ENCODE measurements at places on chromosomes 2 and 18.

- DNase-seq, result no peak
Measured at GRCh38 chr18:28826107-28826506, 649.2 kb upstream of the CDH2 start.

- no peak for DNase-seq
Measured at GRCh38 chr18:48662011-48662661, 123.3 kb downstream of the CTIF start.

- no peak for DNase-seq
Measured at GRCh38 chr2:223019987-223020717, 31.8 kb upstream of the KCNE4 start.

DNA sequence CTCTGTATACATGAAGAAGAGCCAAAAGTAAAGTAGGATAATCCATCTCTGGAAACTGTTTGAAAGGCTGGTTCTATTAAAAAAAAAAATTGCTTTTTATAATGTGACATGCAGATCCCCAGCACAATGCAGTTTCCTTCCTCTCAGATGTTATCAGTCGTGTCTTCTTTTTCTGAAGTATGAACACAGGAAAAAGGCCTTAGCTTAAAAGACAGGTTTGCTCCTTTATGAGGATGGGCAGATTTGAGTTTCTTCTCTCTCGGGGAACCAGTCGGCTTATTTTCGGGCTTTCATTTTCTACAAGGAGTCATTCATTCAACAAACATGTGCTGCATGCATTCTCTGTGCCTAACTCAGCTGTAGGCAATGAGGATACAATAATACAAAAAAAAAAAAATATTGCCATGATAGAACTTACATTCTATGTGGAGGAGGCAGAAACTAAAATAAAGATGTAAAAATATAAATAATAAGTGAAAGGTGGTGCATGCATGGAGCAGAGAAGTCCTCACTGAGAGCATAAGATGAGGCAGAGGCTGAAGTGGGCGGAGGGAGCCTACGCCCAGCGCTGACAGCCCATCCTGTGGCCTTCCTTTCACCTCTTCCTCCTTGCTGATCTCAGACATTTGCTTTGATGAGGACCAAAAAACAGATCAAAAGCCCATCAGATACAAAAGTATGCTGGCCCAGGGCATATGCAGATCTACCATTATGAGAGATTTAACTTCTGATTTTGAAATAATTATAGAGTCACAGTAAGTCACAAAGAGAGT lies at the start of gene CD226:
TSS of gene CD226 (minus strand) at position 513 of the 773 bp plus-strand sequence. CDS start at position 46, 467 bp downstream.
- no peak for DNase-seq

GRCh38 chr2:219149667-219150066 lies 10.9 kb downstream of the NHEJ1 start:
- DNase-seq, result no peak

- DNase-seq, result no peak
Measured at GRCh38 chr2:226845386-226846116, 9.7 kb downstream of the RHBDD1 start.

DNA sequence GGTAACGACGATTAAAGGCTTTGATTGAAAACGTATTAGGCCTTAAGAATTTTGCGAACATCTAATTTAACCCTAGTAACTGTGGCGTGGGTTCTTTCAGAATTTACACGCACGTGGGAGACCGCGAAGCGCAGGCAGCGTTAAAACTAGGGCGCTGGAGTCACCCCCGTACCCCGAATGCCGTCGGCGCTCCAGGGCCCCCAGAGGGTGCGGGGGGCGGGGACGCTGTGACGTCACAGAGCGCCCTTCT lies 673 bp upstream of the SMCHD1 start:
- DNase-seq, result peak; percentile 72

GRCh38 chr2:11715987-11716652 lies 30.3 kb upstream of the LPIN1 start:
- no peak for DNase-seq

DNA sequence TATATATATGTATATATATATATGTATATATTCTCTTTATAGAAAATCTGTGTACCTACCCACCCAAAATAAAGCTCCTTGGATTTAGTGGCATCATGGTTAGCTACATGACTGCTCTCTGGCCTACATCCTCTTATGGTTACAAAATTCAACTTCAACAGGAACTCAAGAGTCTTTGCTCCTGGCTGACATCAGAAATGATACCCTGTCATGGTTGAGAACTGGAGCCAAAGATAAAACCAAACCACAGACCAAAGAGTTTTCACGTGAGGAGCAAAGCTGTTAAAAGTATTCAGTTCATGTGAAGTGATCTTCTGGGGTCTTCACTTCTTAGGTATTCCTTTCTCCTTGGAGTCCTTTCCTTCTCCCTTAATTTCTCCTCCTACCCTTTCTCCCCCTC lies 476.3 kb downstream of the SOX11 start:
- no peak for DNase-seq

- DNase-seq, result no peak
Measured at GRCh38 chr2:119707117-119708087, 28.4 kb downstream of the TMEM177 start.

- DNase-seq, result no peak
Measured at GRCh38 chr2:72917138-72917876, at the start of gene EMX1. Gene EMX1 (plus strand): TSS chr2:72917519. CDS start chr2:72917853, 334 bp downstream.

DNA sequence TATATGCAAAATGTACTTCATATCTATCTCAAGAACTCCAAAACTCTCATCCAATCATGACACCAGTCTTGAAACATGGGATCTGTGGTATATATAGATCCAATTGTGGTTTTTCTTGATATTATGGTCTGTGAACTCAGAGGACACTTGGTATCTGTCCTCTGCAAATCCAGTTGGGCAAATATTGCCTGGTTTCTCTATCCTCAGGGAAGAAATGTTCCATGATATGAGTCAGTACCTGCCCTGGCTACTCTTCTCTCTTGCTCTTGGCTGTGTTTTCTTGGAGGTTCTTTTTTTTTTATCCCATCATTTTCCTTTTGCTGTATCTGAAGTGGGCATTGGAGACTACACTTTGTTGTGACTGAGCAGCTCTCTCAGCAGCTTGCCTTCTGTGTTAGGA lies 10.9 kb downstream of the NBEAL1 start:
- no peak for DNase-seq

GRCh38 chr2:200301953-200302858 lies 4.3 kb upstream of the SPATS2L start:
- no peak for DNase-seq

GRCh38 chr18:39835303-39836030 lies 2119.6 kb upstream of the PIK3C3 start:
- DNase-seq, result no peak

DNA sequence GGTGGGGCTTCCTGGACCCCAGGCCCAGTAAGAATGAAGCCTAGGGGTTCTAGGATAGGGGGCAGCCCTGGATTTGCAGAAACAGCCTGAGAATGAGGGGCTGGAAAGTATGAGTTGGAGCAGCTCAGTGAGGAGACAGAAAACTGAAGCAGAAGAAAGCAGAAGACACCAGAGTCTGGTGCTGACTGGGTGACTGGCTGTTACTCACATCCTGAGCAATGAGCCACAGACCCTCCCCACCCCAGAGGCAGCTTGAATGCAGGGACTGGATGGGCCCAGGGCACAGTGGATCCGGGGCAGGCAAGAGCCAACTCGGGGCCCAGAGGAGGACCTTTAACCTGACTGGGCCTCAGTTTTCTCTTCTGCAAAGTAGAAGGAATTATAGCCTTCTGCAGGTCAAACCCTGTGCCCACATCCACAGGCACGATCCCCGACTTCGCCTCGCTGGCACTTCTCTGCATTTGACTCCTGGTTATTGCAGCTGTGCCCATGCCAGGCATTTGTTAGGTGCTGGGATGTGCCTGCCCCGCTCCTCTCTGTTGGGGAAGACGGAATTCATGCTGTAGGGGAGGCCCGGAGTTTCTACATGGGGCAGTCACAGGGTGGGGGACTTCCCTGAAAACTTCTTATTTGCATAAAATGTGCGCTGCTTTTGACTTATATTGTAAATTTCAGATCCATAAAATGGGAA lies 8.5 kb downstream of the STEAP3 start:
- no peak for DNase-seq

GRCh38 chr2:144430722-144431391 lies 89.1 kb downstream of the ZEB2 start:
- DNase-seq, result no peak

DNA sequence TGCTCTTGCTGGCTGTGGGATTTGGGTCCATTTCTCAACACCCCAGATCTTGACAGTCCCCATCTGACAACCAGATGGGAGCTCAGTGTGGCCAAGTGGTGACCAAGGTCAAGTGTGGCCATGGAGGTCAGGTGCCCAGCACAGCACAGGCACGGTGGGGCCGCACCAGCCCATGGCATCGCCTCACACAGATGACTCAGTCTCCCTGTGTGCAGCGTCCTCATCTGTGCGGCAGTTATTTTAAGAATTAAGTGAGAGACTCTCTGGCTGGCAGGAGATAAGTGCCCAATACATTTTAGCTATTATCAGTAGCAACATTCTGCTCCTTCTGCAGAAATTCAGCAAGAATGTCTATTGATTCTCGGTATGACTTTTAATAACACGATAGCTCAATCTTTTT lies 167.2 kb downstream of the DDX1 start:
- DNase-seq, result no peak

- no peak for DNase-seq
Measured at GRCh38 chr18:60070631-60071030, 170.8 kb downstream of the PMAIP1 start.

DNA sequence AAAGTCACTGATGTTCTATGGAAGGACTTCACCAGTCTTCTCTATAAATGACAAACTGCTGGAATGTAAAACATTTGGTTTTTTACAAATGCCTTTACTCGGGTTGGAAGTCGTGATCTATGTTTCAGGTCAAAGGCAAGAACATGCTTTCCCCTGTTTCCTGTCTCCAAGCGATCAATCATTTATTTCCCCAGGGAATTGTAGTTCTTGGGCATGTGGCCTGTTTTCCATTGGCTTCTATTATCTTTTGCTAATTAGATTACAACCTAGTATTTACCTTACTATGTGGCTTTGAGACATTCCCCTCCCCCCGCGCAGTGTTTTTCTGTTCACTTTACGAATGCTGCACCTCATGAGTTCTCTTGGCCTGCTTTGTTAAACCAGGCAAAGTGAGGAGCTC lies 684.2 kb downstream of the EPHA4 start:
- no peak for DNase-seq

GRCh38 chr2:108614659-108615058 lies 80.4 kb downstream of the LIMS1 start:
- DNase-seq, result no peak

DNA sequence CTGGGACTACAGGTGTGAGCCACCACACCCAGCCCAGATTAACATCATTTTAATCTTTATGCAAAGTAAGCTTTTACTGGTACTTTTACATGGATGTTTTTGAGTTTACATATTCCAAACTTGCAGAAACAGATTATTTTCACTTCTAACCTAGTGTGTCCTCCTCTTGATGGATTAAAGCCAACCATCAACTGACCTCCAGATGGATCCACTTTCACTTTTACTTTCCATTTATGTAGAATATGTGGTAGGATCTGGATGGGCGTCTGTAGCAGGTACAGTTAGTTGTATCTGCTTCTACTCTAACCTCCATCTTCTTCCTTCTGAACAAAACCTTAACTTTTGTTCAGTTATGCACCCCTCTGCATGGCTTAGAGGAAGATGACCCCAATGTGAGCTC lies 264.1 kb downstream of the CDH20 start:
- DNase-seq, result no peak

- no peak for DNase-seq
Measured at GRCh38 chr2:86319700-86320580, 17.5 kb downstream of the REEP1 start.

DNA sequence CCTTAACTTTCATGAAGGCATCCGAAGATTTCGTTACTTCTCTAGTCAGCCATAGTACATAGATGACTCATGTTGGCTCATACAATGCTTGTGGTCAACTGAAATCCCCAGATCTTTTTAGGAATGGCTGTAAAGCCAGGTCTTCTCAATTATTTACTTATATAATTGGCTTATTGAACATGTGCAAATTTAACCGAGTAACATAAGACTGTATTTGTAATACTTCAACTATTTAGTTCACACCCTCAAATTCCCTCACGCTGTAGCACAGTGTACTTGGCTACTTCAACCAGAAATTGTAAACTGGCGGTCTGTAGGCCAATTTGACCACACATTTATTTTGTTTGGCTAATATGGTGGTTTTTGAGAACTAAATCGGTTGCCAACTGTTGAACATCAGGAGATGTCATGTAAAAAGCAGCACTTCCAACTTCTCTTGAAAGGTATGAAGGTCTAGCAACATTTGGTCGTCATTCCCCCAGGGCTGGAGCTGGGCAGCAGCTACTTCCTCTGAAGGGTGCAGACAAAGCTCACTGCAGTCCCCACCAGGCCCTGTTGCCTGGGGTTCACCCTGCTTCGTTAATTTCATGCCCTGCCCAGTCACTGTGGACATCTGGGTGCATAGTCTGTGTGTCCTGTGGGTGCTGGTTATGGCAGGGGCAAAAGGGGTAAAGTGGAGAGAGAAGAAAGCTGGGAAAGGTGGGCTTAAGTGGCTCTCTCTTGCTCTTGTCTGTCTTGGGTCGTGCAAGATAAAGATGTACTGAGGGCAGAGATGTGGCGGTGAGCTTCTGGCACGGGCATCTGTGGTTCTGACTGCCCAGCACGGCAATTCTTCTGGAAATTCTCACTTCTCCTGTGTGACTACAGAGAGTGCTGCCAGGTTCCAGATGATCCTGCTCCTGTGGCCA lies 3.2 kb upstream of the SH3RF3 start:
- DNase-seq, result no peak

DNA sequence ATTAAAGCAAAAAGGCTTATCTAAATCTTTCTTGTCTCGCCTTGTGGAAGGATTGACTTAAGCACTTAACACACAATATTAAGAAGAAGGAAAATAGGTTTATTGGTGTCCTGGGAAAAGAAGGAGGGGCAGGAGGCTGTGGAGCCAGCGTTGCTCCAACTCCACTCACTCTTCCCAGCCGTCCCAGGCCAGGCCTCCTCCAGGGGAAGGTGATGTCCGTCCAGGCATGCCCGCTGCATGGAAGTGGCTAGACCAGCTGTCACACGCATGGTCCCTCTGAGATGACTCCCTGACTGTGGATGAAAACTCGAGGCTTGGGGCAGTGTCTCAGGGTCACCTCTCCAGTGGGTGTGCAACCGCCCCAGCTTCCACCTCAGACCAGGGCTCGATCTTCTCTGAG lies 281.1 kb downstream of the GALR1 start:
- no peak for DNase-seq

DNA sequence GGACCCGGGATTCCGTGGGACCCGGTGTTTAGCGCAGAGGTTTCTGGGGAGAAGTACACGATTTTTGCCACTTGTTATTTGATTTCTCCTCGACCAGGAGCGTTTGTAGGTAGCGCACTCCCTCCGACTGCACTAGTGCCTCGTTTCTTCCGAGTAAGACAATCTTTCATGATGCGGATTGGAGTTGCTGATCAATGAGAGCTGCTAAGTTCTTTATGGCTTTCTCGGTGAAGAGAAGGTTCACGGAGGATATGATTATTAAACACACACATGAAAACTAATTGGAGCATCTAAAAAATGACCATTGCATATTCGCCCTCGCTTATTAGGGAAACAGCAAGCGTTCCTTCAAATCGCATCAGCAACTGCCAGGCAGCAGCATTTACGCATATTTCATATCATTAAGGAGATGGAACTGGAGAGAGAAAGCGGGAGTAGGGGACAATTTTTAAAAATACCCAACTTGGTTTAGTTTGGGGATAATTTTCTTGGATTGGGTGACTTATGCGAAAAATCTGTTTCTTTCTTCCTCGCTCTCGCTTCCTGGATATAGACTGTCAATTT lies 616 bp downstream of the EML6 start:
- DNase-seq, result no peak
